ENCODE measurements at places on chromosomes 1 and 21.

DNA sequence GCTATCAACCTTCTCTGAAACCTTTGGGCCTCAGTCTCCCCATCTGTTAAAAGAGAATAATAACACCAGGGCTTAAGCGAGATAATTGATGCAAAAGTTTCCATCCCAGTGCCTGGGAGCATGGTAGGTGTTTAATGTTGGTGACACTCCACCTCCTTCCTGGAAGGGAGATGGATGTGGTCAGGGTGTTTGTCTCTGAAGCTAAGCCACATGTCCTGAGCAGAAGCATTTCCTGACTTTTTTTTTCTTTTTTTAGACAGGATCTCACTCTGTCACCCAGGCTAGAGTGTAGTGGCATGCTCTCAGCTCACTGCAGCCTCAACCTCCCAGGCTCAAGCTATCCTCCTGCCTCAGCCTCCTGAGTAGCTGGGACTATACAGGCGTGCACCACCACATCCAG lies 72.6 kb upstream of the HMGB4 start:
- no peak for DNase-seq

GRCh38 chr1:52691821-52692220 lies 6.3 kb downstream of the COA7 start:
- DNase-seq, result no peak

DNA sequence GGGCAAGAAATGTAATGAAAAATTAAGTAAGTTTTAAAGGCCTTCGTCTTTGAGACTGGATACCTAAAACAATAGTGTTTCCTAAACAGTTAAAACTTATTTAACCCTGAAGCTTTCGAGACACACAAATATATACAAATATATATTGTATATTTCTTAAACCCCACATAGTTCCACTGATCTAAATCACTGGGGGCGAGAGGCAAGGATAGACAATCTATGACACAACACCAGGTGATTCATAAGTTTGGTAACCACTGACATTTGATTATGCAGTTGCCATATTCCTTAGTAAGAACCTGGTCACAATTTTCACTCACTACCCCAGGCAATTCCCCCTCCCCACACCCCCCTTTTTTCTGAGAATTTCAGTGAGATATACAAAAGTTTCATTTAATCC lies 55.3 kb upstream of the BOLA1 start:
- peak; percentile 34 for DNase-seq

DNA sequence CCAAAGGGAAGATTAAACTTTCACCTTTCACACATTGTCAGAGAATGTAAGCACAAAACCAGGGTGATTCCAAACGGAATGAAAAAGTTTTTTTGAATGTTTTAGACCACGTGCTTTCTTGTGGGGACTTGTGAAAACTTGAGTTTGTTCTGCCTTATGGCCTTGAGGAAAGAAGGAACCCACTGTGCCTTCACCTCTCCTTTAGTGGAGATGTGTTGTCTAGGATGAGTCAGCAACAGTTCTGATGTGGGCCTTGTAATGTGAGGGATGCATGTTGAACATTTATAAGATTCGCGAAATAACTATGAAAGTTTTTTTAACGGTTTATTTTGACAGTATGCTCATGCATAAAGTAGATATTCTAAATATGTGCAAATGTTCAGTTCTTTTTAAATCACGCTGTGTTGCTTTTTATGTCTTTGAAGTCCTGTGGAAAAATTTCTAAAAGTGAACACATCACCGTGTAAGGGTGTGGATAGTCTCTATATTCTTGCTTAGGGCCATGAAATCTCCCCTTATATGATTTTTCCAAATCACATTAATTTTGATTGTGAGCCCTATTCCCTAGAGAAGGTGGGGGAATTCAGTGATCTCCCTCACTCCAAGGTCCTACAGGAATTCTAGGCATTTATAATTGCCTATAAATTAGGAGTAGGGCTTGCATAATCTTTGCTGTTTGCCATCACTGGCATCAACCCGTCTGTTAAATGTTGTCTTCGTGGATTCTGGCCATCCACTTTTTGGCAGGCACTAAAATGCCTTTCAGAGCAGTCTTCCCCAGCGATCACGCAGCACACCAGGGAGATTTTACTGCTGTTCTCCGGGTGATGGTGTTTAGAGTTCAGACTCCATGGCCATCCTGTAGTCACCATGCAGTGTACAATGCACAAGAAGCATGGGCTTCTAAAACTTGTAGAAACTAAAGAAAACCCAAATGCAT lies 47.4 kb downstream of the PLA2G4A start:
- no peak for DNase-seq

- no peak for DNase-seq
These were observed 77.9 kb upstream of the LPGAT1 start for GRCh38 chr1:211908453-211908852.

DNA sequence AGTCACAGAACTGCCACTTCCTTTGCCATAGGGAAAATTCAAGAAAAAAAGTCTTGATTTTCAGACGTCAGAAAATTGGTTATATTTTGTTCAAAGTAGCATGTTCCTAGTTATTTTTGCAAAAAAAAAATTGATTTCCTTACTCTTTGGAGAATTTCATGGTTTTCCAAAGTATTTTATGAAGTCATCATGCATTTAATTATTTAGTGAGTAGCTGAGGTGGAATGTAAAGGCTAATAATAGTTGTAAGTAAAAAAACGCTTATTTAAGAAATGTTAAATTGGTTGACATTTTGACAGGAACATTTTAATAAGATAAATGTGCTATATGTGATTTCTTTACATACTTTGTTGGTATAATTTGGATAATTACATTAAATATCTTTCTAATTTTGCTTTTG lies 20.8 kb downstream of the TSEN15 start:
- no peak for DNase-seq

Measured in CD4-positive, alpha-beta T cell treated with Interleukin-21 for 1 hour (primary cell).